ENCODE measurements at places on chromosomes 3 and 15.

GRCh38 chr3:193865339-193865738 is 270.6 kb upstream of the HES1 start:
- no peak for DNase-seq

DNA sequence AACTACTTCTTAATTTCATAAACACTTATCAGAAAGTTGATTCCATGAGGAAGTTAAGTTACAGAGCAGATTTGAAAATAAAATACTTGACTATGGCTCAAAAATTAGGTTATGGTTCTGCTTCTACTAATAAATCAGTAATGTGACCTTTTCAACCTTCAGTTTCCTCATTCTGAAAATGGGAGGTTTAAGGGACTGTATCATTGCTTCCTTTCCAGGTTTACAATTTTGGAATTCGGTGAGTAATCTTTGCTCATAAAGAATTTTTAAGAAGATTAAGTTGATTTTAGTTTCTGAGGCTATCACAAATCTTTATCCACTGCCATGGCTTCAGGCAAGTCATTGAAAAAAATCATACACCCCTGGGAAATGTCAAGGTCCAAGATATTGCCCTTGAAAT is 1061.2 kb downstream of the DIPK2A start:
- no peak for DNase-seq

GRCh38 chr15:67068710-67069400 is 3.5 kb downstream of the SMAD3 start:
- DNase-seq, result no peak

DNA sequence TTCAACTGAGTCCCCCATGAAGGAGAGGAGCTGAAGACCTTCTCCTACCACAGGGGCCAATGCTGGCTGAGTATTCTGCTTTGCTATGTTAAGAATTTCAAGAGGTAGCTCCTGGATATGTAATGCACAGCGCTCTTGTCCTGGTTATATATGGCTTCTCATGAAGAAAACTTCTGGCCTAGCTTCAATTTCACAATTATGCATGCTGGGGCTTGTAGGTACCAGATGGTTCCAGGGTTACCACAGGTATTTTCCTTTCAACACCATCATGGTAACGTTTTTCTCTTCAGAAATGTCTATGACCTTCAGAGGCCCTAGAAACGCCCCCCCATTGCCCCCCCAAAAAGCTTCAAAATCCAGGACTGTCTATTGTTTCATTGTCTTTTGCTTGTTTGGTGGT is 311.7 kb upstream of the ICE2 start:
- DNase-seq, result no peak

DNA sequence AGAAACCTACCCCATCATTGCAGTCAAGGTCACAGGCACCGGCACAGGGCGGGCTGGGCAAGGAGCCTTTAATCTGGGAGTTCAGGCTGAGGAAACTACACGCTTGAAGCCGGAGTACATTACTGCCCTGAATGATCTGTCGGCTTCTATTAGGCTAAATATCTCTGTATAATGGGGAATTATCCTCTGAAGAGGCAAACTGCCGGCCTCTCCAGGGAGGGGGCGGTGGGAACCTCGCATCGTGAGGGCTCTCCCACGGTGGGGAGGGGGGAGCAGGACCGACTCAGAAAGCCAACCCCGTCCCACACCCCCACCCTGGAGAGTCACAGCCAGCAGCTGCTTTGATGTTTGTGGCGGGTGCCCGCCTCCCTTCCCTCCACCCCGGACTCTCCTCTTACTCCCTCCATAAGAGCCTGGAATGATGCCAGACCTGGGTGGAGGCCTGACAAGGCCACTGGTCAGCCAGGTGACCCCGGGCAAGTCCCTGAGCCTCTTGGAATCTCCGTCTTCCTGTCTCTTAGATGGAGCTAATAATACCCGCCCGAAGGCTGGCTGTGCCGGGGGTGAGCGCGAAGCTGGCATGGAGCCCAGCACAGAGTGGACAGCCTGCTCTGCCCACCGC is 63.4 kb upstream of the LINGO1 start:
- DNase-seq, result no peak

DNA sequence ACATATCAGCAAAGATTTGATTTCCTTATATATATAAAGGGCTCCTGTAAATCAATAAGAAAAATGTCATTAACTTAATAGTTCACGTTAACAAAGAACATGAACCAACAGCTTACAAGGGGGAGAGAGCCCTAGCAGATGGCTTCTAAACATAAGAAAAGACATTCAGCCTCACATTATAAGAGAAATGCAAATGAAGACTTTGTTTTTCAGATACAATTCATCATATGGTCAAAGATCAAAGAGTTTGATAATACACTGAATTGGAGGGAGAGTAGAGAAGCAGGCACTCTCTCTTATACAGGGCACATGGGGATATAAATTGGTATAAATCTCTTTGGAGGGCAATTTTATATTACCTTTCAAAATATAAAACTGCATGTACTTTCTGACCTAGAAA is 21.1 kb downstream of the RBP2 start:
- no peak for DNase-seq

DNA sequence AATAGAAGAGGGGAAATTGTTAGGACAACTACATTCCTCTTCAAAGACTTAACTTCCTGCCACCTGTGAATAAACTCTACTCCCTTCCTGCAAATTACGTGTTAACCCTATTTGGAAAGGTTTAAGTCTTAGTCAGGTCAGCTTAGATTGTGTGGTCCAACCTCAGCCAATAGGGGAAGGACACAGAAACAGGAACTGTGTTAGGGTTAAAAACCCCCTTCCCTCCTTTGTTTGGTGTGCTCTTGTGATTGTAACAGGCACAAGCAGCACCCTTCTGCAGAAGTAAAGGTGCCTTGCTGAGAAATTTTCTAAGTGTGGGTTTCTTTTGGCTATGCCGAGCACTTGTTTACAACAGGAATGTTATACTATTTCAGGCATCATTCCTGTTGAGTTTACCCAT is 45.0 kb upstream of the FSTL1 start:
- DNase-seq, result no peak

DNA sequence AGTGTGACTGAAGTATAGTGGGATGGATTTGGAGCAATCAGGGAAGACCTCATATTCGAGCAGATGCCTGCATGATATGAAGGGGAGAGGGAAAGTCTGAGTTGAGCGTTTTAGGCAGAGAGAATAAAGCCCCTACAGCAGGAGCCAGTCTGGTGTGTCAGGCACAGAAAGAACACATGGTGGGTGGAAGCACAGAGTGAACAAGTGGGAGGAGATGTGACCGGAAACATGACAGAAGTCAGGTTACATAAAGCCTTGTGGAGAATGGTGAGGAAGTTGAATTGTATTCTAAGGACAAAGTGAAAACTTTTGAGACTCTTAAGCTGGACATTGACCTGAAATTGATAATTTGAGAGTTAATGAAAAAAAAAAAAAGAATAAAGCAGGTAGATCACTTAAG is 541.0 kb downstream of the PLOD2 start:
- no peak for DNase-seq

DNA sequence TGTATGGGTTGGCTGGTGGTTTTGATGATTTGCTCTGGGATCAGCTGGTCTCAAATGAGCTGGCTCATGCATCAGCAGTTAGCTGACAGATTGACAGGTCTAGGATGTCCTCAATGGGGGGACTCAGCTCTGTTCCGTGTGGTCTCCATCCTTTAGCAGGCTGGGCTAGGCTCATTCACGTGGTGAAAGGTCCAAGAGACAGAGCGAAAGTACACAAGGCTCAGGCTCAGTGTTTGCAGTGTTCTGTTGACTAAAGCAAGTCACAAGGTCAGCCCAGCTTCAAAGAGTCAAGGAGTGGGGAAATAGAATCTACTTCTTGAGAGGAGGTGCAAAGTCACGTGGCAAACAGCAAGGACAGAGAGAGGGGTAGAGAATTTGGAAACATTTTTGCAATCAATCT is 126.5 kb upstream of the CMC1 start:
- DNase-seq, result no peak

DNA sequence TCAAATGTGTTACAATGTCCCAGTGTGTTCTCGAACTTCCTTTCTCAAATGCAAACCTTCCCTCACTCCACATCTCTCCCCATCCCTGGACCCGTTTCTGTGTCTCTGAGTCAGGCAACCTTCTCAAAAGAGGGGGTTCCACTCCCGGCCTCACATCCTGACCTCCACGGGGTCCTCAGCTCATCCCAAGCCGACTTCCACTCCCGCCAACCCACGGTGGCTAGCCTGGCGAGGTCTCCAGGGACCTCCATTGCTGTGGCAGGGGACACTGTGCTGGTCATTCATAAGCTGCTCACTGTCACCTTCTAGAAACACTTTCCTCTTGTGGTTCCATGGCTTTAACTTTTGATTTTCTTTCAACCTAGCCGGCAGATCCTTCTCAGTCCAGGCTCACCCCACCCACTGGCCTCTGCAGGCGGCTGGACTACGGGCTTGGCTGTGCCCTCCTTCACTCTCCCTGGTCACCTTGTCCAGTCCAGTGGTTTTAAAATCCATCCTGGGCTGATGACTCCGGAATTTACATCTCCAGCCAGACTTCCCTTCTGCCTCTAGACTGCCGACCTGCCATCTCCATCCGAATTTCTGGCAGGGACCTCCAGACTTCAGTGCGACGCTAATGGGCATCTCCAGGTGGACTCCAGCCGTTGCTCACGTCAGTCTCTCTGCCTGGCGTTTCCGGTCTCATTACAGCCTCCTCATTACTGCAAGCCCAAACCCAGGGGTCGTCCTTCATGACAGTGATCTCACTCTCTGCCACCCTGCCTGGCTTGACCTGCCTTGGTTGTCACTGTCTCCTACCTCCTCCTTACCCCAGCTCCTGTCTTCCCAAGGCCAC is 20.0 kb downstream of the ABTB1 start:
- DNase-seq, result no peak

GRCh38 chr3:115403786-115404185 is 219.5 kb upstream of the GAP43 start:
- DNase-seq, result no peak

DNA sequence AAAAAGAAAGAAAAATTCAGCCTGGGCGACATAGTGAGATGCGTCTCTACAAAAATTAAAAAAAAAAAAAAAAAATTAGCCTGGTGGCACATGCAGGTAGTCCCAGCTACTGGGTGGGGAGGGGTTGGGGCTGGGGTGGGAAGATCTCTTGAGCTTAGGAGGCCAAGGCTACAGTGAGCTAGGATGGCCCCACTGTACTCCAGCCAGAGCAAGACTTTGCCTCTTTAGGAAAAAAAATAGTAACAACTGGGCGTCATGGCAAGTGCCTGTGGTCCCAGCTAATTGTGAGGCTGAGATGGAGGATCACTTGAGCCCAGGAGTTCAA is 23.9 kb upstream of the PPP4R2 start:
- DNase-seq, result no peak

DNA sequence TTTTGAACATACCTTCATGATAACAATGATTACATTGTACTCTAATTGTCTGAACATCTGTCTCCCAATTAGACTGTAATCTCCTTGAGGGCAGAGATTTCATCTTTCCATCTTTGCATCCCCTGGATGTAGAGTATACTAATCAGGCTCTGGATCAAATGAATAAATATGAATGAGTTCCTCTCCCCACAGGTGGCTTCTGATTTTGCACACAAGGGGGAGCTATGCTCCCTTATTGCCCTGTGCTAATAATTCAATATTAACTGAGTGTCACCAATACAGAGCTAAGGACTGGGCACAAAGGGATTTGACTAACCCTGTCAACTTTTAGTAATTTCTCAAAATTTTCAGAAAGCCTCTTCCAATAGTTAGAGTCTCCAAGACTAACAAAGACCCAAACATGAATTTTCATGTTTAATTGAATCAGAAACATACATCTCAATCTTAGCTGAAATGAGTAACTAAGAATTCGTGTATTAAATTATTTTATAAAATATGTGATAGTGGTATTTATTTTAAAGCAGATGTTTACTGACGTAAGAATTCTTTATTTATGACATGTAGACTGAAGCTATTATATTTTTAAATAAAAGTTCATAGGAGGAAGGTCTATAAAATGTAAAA is 3.0 kb downstream of the DUOXA1 start:
- no peak for DNase-seq

GRCh38 chr3:192130534-192131132 is 596.7 kb downstream of the FGF12 start:
- no peak for DNase-seq

GRCh38 chr15:95259965-95260364 is 1028.6 kb downstream of the MCTP2 start:
- DNase-seq, result no peak

DNA sequence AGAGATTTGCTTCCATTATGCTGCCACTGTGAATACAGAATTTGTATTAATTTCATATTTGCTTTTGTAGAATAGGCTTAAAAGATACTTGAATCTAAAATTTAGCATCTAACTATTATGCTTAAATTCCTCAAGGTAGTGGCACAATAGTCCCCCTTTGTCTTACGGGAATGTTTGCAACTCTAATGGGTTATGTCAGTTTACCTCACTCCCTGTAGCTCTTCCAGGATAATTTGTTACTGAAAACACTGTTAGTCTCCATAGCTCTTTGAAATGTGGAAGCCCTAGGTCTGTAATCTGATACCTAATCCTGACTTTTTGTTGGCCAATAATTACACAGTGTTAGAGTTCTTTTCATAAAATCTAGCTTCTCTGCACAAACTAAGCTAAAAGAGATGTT is 433.4 kb downstream of the PYDC2 start:
- DNase-seq, result no peak

DNA sequence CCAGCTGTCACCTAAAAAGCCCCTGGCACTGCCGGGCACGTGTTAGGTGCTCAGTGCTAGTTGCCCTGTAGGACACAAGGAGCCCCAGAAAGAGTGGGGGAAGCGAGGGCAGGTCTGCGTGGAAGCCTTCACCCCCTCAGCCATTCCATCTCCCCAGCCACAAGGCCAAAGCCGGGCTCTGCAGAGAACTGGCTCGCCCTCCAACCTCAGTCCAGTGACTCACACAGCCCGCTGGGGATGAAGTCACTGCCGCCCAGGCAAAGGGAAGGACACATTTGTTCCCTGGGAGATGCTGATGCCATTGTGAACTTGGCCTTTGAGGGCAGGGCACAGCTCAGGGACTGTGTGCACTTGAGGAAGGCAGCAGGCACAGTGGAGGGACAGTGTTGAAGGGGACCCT is 48.1 kb downstream of the IQSEC1 start:
- DNase-seq, result no peak

DNA sequence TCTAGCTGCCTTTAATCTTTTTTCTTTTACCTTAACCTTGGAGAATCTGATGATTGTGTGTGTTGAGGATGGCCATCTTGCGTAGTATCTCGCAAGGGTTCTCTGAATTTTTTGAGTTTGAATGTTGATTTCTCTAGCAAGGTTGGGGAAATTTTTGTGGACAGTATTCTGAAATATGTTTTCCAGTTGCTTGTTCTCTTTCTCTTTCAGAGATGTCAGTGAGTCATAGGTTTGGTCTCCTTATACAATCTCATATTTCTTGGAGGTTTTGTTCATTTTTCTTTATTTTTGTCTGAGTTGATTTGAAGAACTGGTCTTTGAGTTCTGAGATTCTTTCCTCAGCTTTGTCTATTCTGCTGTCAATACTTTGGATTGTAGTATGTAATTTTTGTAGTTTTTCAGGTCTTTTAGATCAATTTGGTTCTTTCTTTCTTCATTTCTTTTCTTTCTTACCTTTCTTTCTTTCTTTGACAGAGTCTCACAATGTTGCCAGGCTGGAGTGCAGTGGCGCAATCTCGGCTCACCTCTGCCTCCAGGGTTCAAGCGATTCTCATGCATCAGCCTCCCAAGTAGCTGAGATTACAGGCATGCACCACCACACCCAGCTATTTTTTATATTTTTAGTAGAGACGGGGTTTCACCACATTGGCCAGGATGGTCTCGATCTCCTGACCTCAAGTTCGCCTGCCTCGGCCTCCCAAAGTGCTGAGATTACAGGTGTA is 366.4 kb upstream of the RASGRP1 start:
- DNase-seq, result no peak

- no peak for DNase-seq
Measured at GRCh38 chr15:89780601-89781000, 4.5 kb downstream of the MESP2 start.

GRCh38 chr3:100198579-100199269 is 62.1 kb upstream of the TBC1D23 start:
- DNase-seq, result no peak

Measured in stimulated activated CD8-positive, alpha-beta memory T cell treated with anti-CD3 and anti-CD28 coated beads, Interleukin-4, amount 100 ng/mL, for 4 hours (primary cell).